ENCODE measurements at places on chromosomes 3 and 15.

GRCh38 chr3:197196192-197196591 is 102.2 kb downstream of the DLG1 start:
- DNase-seq = no peak

DNA sequence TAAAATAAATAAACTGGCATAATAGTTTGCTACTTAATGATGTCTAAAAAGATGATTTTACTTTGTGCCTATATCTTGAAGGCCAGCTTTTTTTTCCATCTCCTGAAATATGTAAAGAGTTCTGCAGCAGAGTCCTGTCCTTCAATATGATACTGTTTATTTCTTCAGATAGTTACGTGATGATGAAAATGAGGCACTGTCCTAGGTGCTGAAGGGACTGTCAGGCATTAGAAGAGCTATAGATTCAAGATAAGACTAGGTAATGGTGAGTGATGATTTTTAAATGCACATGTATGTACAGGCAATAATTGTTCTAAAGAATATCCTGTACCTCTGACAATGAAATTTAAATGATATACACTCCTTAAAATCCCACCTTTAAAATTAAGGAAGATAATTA is 326.9 kb upstream of the DNAJC19 start:
- no peak for DNase-seq

- DNase-seq = no peak
These were observed 39.1 kb downstream of the SLC9A9 start for GRCh38 chr3:143809121-143809621.

GRCh38 chr15:80159811-80160569 is 7.2 kb downstream of the FAH start:
- DNase-seq = no peak

GRCh38 chr15:68566377-68566954 is 12.3 kb upstream of the CORO2B start:
- no peak for DNase-seq
